Neural crest cell (in vitro differentiated cells): ENCODE measurements at places on chromosomes 1 and 21.
A peak's percentile ranks its signal among the peaks of the same experiment; 100 is the strongest.

GRCh38 chr1:228340686-228341449, 65.8 kb downstream of the TRIM11 start:
- H3K4me3 ChIP-seq, result no peak overlapping the region
- no peaks in the 10 kb centered on the region for H3K4me1 ChIP-seq
- no peaks in the 10 kb centered on the region for H3K27me3 ChIP-seq
- H3K27ac ChIP-seq, result no peak overlapping the region
- no peak for DNase-seq

GRCh38 chr1:85258536-85259117, 835 bp downstream of the C1orf52 start:
- peaks cover 35% of the 10 kb centered on the region for H3K4me1 ChIP-seq
- H3K27ac ChIP-seq, result peak overlapping the region; percentile 12
- peak overlapping the region; percentile 99 for H3K4me3 ChIP-seq
- no peaks in the 10 kb centered on the region for H3K27me3 ChIP-seq

DNA sequence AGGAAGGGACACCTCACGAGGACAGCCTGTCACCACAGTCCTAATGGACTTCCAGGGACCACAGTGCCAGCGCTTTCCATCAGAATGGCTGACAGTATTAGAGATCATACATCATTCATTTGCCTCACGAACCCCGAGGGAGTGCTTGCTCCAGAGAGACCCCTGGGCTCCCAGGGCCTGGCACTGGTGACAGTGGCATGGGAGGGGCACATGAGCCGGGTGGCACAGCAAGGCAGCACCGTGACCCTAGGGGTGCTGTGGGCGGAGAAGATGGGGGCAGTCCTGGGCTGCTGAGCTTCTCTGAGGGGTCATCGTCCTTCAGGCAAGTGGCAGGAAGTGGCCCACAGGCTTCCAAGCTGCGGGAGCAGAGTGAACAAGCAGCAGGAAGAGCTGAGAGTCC, 16.4 kb upstream of the TSPEAR start:
- no peaks in the 10 kb centered on the region for H3K36me3 ChIP-seq
- peaks cover 16% of the 10 kb centered on the region for H3K27me3 ChIP-seq
- no peak for DNase-seq
- no peak overlapping the region for H3K4me3 ChIP-seq
- no peak overlapping the region for H3K27ac ChIP-seq

GRCh38 chr1:87394982-87395381, 66.3 kb downstream of the LMO4 start:
- peaks cover 3% of the 10 kb centered on the region for H3K36me3 ChIP-seq
- no peak overlapping the region for H3K4me3 ChIP-seq
- H3K4me1 ChIP-seq, result peaks cover 19% of the 10 kb centered on the region

GRCh38 chr1:198167436-198167934, 10.7 kb downstream of the NEK7 start:
- DNase-seq, result no peak
- no peak overlapping the region for H3K27ac ChIP-seq
- H3K4me3 ChIP-seq, result no peak overlapping the region
- H3K4me1 ChIP-seq, result peaks cover 9% of the 10 kb centered on the region
- no peaks in the 10 kb centered on the region for H3K27me3 ChIP-seq
- H3K36me3 ChIP-seq, result peaks cover 3% of the 10 kb centered on the region

GRCh38 chr1:231838521-231838920, 211.9 kb downstream of the DISC1 start:
- no peaks in the 10 kb centered on the region for H3K4me1 ChIP-seq
- no peak for DNase-seq
- H3K36me3 ChIP-seq, result peaks cover 4% of the 10 kb centered on the region
- H3K4me3 ChIP-seq, result no peak overlapping the region

GRCh38 chr1:85259912-85260274, 431 bp upstream of the C1orf52 start:
- DNase-seq, result no peak
- H3K27ac ChIP-seq, result peak overlapping the region; percentile 2
- peaks cover 26% of the 10 kb centered on the region for H3K36me3 ChIP-seq
- H3K4me3 ChIP-seq, result peak overlapping the region; percentile 99

DNA sequence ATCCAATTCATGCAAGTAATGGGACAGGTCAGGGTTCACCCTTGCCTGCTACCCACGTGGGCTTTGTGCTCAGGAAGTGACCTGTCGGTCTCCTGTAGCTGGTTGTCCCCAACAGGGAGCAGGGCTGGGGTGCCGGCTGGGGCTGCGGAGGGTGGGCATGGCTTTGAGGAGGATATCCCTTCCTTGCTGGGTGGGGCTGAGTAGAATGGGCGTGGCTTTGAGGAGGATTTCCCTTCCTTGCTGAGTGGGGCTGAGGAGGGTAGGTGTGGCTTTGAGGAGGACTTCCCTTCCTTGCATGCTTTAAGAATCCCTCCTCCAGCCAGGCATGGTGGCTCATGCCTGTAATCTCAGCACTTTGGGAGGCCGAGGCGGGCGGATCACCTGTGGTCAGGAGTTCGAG, 151.3 kb downstream of the CLIC6 start:
- DNase-seq, result no peak
- H3K4me1 ChIP-seq, result peaks cover 42% of the 10 kb centered on the region
- no peaks in the 10 kb centered on the region for H3K36me3 ChIP-seq
- H3K27me3 ChIP-seq, result peaks cover 5% of the 10 kb centered on the region
